ENCODE measurements at places on chromosomes 5 and 9.
A peak's percentile ranks its signal among the peaks of the same experiment; 100 is the strongest.

GRCh38 chr5:136907371-136907770 is 542.0 kb upstream of the TRPC7 start:
- DNase-seq = no peak

DNA sequence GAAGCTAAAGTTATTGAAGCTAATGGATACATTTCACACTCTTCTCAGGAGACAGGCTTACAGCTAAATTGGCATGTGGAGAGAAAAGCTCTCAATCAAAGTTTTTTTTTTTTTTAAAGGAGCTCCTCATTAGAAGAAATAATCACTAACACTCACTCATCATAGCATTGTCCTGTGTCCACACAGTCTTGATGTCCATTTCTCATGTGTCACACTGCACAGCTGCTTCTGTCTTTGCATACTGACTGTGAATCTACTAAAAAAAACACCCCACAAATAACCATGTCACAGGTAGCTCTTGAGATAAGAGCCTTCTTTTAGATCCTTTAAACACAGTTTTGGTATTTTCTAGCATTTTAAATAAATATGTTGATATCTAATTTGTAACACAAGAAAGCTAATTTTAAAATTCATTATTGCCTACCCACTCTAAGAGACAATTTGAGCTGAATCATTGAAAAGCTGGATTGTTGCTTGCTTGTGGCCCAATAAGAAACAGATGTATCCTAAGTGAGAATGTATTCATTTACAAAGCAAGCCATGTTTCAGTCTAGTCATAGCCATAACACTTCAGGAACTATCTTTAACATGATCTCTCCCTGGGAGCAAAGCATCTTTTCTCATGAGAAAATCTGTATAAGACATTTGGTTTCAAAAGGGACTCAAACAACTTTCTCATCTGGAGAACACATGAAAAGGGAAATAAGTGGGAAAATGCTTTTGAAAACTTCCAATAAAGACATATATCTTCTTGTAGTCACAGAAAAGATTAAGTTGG is 48.1 kb upstream of the PCSK1 start:
- DNase-seq = no peak

DNA sequence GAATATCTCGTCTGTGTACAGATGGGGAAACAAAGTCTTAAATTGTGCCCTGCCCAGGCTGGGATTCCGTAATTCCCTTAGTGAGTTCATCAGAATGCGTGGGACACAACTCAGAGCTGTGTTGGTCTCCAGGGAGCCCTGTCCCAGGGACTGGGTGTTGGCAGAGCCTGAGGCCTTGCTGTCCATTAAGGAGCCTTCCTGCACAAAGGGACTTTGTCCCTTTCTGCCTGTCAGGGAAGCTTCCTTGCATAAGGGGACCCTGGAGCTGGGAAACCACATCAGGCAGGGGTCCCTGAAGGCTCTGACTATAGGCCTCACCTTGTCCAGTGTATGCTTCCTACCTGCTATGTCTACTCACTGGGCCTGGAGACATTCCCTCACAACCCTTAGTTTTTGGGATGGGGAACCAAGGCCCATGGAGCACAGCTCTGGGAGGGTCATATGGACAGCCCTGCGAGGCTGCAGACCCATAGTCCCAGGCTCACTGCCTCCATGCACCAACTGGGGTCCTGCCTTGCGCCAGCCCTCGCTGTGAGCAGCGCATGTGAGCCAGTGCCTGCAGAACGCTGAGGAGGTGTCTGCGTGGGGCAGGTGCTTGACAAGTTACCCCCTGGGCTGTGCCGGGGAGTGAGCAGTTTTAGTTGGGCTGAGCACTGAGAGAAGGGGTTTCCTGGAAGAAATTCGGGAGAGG is 1.6 kb downstream of the CARD19 start:
- DNase-seq = no peak

- DNase-seq = no peak
Measured at GRCh38 chr5:65553941-65554340, 9.0 kb downstream of the CENPK start.

- no peak for DNase-seq
Measured at GRCh38 chr5:149114403-149115312, 26.6 kb upstream of the ABLIM3 start.

- DNase-seq = no peak
Measured at GRCh38 chr5:5198815-5199214, 58.7 kb downstream of the ADAMTS16 start.

- no peak for DNase-seq
Measured at GRCh38 chr5:60453186-60453976, 246.6 kb downstream of the DEPDC1B start.

- DNase-seq = no peak
Measured at GRCh38 chr9:109040571-109040970, 27.3 kb upstream of the CTNNAL1 start.

DNA sequence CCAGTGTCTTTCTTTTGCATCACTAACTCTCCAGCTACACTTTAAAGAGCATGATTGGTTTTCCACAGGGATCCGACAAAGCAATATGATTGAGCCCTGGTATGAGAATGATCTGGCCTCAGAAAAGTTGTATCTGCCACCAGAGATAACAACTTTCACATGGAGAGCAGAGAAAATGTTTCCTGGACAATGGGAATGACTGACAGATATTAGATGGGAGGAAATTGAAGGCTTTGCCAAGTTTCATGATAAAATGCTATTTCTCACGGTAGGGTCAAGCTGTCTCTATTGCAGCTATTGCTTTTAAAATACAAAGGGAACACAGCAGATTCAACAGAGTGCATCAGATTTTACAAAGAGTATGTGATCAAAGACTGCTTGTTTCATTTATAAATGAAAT is 56.4 kb upstream of the GLIS3 start:
- DNase-seq = no peak

DNA sequence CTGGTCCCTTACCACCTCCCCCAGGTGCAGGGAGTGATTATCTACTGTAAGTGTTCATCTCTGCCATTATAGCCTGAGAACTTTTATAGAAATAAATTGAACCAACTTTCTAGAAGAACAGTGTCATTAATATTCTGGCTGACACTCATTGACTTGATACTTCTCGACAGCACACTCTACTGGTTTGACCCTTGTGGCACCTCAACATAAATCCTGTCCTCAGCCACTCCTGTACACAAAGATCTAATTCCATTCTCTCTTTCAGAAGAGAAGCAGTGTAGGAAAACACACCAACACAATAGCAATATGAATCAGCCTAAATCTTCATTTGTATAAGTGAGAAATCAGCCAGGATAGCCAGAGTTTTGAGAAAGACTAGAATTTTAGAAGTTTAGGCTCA is 417.7 kb downstream of the TAF11L14 start:
- no peak for DNase-seq

- no peak for DNase-seq
Measured at GRCh38 chr9:1522219-1522767, 472.1 kb downstream of the DMRT2 start.

DNA sequence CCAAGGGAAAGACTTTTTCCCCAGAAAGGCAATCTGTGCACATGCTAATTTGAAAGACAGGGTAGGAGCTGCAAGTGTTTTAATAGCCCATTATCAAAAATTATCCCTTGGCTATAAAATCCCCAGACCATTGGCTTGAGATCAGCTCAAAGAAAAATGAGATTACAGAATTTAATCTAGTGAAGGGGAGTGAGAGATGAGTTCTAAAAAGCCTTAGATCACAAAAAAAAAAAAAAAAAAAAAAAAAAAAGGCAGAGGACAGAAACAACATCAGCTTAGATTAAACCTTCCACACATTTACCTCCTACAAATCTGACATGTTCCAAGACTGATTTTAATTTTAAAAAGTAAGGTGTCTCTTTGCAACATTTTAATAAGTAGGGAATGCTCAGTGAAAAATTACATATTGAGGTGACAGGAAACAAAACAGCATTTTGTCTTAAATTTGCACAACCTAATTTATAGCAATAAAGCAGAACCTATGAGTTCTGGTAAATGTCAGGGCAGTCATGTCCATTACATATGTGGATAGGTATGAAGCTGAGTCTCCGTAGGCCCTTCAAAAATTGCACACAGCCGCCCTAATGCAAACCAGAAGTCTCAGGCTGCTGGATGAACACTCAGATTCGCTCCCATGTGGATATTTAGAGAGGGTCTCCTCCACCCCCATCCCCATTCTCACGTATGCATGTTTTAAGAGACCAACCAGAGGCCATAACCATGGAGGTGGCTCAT is 43.4 kb downstream of the NFIB start:
- no peak for DNase-seq

DNA sequence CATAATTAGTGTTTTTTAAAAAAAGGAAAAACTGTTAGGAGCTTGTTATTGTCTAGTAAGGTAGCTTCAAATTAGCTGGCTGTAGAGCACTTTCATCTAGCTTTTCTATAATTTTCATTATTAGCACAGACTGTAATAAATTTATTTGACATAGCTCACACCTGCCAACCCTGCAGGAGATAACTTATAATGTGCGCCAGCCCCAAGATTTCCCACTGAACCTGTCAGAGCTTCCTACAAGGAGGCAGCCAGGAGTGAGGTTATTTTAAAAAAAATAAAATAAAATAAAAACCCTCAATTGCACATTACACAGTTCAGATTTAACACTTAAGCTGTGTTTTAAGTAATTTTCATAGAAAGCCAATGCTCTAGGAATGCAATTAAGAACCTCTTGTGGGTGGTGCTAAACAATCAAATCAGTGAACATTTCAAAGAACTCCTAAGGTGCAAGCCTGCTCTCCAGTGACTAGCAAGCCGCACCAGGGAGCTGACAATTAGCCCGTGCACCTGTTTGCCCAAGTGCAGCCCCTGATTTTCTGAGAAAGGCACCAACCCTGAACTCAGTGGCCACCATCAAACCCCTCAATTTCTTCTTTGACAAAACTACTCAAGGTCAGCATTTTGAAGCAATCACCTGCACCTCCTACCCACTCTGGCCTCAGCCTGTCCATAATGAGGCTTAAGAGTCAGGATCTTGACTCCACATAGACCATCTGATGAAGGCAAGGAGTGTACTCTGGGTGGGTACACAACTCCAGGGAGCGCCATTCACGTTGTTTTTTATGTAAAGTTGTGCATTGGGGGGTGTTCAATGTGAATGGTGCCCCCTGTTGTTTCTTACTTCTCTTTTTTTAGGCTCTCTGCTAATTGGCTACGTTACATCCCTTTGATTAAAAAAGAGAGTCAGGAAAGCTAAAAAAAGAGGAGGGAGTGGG is 385.3 kb upstream of the WWC1 start:
- no peak for DNase-seq

- DNase-seq = no peak
Measured at GRCh38 chr9:102206432-102206831, 468.0 kb upstream of the GRIN3A start.

GRCh38 chr5:164650427-164650826 is 1145.0 kb downstream of the MAT2B start:
- no peak for DNase-seq

DNA sequence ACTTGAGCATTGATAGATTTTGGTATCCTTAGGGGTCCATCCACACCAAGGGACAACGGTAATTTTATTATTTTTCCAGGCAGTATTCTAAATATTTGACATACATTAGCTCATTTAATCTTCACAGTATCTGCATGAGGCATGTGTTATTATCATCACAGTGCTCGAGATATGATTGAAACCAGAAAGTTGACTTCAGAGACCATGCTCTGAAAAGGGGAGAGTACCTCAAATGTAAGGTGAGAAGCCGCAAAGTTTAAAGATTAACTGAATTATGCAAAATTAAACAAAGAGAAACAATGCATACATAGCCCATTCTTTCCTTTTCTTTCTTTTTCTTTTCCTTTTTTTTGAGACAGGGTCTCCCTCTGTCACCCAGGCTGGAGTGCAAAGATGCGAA is 104.1 kb downstream of the SLC25A46 start:
- DNase-seq = no peak

DNA sequence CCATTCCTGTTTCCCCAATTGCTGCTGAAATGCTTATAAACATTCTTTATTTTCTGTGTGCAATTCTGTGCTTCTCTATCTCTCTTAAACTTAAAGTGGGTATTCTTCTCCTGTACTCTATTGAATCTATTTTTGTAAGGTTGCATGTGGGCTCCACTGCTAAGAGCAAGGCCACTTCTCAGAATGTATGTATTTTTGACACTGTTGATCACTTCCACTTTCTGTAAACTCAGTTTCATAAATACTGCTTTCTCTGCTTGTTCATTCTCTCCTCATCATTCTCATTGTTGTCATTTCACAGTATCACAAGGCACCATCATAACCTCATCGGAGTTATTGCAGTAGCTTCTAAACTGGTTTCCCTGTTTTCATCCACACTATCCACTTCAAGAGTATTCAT is 483.0 kb upstream of the CDH18 start:
- DNase-seq = no peak

DNA sequence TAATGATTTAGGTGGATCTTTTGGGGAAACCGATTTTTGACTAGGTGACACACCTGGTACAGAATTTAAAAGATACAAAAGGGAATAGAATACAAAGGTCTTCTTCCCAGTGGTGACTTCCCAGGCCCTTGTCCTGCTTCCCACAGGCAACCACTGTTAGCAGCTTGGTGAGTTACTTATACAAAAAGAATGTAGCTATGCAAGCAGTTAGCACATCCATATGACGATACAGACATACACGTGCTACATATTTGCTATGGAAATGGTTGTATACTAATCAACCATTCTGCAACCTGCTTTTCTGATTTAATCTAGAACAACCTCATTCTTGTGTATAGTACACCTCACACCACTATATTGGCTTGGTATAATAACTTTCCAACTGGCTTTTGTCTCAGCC is 51.0 kb downstream of the OTULIN start:
- DNase-seq = no peak

DNA sequence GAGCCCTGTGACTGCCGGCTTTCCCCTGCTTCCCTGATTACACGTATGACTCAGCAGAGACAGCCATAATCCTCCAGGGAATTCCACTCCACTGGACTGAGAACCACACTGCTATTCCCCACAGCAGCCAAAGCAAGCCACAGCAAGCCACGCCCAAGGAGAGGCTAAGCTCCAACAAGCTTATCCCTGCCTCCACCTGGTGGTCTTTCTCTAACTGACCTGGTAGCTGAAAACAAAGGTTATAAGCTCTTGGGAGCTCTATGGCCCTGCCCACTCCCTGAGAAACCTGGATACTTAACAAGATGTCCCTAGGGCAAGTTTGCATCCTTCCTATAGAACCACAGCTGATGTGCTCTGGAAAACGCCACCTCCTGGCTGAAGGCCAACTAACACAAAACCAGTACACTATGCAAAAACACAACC is 613.7 kb upstream of the CDH18 start:
- DNase-seq = no peak

DNA sequence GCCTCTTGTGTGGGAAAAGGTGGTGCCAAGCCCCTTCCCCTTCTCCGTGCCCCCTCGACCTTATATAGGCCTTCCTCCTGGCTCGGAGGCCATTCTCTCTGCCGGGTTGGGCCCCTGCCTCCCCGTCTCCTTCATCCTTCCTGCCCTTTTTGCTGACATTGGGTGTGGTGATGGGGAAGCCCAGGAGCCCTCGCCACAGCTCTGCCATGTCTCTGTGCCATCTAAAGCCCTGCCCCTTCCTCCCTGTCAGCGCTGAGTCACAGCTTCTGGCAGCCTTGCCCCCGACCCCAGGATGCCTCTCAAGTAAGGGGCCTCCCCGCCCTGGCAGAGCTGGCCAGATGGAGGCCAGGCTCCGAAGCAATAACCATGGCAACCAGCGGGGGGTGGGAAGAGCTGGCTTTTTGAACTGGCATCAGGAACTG is 30.4 kb downstream of the JADE2 start:
- DNase-seq = peak; percentile 59
